ENCODE measurements at places on chromosomes 5 and 9. TPM values are rescaled to one million over a fixed set of nuclear protein-coding genes. Genes with fewer than 3 reads are reported as not detected.

GLRA1 gene
- not detected for total RNA-seq

PRRT1B gene
- not detected for total RNA-seq

PCAT7 gene
- total RNA-seq, result 3.8 TPM

TAF1L gene
- total RNA-seq, result not detected

FOXD4L3 gene
- 0.25 TPM for total RNA-seq

SLC22A4 gene
- 0.59 TPM for total RNA-seq

DIPK1B gene
- total RNA-seq, result 15.6 TPM

OTP gene
- total RNA-seq, result 0.07 TPM

S100Z gene
- not detected for total RNA-seq

HTR1A gene
- total RNA-seq, result not detected

DNAI1 gene
- 1.1 TPM for total RNA-seq

PRDM9 gene
- not detected for total RNA-seq

BNC2 gene
- 0.37 TPM for total RNA-seq

OR2S2 gene
- not detected for total RNA-seq

SLC23A1 gene
- not detected for total RNA-seq

TIMD4 gene
- total RNA-seq, result not detected

RORB gene
- 0.02 TPM for total RNA-seq

Measured in HCT116 (cell line).